Left lobe of liver (tissue), 2 donors: ENCODE measurements at places on chromosomes 3 and 15.

DNA sequence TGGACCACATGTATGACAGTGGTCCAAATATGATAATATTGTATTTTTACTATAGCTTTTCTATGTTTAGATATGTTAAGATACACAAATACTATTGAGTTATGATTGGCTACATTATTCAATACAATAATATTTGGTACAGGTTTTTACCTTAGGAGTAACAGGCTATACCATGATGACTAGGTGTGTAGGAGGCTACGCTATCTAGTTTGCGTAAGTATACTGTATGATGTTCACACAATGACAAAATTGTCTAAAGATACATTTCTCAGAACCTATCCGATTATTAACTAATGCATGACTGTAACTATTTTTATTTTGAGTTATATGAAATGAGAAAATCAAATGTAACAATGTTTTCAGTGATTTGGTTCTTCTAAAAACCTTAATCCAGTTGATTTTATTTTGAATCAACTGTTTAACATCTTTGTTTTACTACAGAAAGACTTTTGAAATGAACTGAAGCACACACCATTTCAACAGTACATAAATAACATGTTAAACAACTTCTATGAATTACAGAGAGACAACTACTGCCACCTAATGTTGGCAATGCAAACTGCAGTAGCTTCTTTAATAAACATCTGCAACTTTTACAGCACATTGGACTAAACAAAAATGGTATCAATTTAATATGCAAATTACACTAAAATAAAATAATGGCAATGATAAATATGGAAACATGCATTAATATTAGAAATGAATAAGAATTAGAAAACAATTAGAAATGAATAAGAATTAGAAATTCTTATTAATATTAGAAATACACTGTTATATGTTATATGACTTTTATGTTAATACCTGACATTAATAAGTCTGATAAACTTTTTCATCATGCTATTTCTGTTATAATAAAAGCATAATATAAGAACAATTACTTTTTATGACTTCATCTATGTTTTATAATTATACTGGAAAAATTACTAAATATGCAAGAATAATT lies 255.7 kb downstream of the MBNL1 start:
- no peak for DNase-seq

DNA sequence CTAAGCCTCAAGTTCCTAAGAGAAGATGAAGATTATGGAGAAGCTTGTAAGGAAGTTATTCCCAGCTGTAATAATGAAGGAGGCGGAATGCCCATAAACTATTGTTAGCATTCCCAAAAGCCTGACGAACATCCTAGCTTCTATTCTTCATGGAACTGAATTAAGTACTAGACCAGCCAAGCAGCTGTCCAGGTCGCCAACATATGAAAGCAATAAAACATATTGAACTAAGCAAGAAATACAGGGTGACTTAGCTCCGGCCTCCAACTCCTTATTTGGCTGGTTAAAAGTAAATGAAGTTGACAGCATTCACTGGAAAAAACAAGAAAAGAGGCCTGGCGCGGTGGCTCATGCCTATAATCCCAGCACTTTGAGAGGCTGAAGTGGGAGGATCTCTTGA lies 174.0 kb upstream of the TPM1 start:
- no peak for DNase-seq

GRCh38 chr3:186614266-186614596 lies 1.4 kb downstream of the AHSG start:
- no peak for DNase-seq

GRCh38 chr3:62558549-62559112 lies 185.3 kb upstream of the FEZF2 start:
- no peak for DNase-seq

DNA sequence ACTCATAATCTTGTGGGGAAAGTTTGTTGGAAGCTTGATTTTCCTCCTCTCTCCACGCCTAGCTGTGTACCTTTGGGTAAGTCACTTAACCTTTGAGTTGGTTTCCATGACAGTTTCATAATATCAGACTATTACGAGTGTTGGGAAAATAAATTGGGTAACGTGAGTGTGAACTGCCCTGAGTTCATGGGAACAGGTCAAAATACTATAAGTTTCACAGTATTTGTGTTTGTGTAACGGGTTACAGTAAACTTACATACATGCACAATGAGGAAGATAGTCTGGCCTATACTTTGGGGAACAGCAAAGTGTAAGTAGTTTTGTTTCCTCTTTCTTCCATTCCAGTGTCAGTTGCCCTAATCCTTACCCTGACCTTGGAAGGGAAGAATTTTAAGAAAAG lies 509.9 kb downstream of the MECOM start:
- no peak for DNase-seq

DNA sequence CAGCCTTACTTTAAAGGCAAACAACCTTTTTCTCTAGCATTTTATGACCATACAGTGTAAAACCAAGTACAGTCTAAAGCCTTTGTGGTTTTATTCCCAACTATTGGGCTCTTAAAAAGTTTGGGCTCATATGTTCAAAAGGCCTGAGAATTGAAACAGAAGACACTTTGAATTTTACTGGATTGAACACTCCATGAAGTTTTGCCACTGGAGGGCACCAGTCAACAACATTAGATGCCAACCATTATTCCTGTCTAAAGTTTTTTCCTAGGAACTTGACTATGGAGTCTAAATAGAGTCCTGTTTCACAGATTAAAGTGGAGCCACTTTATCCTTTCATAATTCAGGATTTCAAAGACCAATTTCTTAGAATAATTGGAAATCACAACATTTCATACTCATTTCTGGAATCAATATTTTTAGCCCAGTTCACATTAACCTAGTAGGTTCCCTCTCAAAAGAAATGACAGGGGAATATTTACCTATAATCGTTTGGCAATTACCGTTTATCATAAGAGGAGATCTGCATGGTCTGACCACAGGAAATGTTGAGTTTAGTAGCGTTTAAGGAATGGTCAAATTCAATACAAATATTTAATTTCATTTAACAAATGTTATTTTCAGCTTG lies 244.1 kb upstream of the PDZRN3 start:
- no peak for DNase-seq

DNA sequence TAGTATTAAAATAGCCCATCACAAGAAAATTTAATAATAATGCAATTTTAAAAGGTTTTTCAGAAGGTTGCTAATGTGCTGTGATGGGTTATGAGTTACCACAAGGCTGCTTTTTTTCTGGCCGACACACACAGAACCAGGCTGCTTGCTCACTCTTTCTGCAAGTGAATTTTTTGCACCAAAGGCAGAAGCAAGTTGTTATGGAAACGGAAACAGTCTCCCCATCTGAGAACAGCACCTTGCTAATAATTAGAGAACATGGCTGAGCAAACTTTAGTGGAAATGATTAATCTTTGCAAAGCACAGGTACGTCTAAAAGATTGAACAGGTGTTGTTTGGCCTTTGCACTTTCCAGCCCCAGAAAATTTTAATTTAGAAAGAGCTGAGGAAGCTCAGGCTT lies 51.0 kb downstream of the CACNA2D3 start:
- DNase-seq: no peak

GRCh38 chr15:63050731-63051155 lies 8.2 kb downstream of the TPM1 start:
- no peak for DNase-seq

- no peak for DNase-seq
These were observed 71.6 kb downstream of the CRYGS start for GRCh38 chr3:186472456-186473008.

- DNase-seq: no peak
These were observed 3.0 kb upstream of the SHC4 start for GRCh38 chr15:48966595-48967301.

GRCh38 chr3:184531626-184532280 lies 29.8 kb upstream of the EPHB3 start:
- DNase-seq: no peak

- DNase-seq: no peak
These were observed 85.8 kb downstream of the KCNAB1 start for GRCh38 chr3:156206157-156206556.

GRCh38 chr3:97820780-97821179 lies 1.0 kb upstream of the CRYBG3 start:
- no peak for DNase-seq

DNA sequence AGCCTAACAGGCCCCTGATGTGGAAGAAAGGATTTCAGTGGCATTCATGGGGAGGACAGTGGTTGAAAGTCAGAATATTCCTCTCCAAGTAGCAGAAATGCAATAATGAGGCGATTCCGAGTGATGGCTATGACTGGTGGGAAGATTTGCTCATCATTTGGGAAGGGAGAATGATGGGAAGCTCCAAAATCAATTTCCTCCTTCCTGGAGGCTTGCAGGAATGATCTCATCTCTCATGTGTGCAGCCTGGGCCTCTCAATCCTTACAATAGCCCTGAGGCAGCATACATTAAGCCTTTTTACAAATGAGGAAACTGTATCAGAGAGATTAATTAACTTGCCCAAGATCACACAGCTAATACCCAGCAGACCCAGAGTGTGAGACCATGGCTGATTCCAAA lies 58.7 kb downstream of the BOC start:
- DNase-seq: no peak

DNA sequence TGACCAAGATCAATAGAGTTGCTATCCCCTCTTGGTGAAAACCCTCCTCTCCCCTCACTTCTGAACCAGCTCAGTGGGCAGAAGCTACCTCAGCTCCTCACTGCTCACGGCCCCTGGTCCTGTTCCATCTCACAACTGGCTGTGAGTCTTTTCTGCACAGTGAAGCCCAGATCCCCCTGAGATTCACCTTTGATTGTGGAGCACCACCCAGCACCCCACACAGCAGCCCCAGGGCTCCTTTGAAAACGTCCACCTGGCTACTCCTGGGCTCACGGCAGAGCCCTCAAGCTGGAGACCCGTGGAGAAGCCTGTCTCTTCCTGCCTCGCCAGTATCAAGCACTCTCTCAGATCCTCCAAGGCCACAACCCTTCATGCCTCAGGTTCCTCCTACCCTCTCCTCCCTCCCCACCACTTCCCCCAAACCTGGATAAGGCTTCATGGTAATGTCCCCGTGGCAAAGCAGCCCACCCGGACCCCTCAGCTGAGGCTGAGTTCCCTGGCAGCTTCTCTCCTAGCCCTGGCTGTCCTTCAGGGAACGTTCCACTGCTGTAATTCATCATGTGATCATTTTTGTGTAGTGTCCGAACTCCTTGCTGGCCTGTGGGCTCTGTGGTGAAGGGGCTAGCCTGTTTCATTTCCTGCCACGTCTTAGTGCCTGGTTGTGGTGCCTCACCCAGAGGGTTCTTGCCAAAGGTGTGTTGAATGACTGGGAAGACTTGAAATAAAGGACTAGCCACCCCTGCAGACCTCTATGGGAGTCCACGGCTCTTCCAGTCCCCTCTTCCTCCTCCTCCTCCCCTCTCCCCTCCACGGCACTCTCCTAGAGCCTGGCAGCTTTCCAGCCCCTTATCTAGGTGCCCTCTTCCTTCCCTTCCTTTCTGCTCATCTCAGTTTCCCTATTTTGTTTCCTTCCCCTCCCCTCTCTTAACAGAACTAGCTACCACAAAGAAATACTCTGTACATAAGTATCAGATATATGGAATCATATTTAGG lies 44.5 kb downstream of the KY start:
- DNase-seq: no peak

DNA sequence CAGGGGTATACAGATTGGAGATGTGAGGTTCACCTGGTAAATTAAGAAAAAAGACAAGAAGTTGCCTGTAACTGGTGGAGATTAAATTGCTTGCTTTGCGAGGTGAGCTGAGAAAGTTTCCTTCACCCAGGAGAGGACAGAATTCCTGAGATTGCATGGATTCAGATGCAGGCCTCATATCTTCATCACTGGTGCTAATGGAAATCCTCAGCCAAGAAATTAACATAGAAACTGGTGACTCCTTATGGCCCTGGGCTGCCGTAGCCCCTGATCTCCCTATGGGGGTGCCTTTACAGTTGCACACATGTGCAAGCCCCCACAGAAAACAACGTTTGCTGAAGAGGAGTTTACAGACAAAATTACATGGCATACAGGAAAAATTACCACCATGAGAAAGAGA lies 68.0 kb downstream of the EEFSEC start:
- DNase-seq: no peak

DNA sequence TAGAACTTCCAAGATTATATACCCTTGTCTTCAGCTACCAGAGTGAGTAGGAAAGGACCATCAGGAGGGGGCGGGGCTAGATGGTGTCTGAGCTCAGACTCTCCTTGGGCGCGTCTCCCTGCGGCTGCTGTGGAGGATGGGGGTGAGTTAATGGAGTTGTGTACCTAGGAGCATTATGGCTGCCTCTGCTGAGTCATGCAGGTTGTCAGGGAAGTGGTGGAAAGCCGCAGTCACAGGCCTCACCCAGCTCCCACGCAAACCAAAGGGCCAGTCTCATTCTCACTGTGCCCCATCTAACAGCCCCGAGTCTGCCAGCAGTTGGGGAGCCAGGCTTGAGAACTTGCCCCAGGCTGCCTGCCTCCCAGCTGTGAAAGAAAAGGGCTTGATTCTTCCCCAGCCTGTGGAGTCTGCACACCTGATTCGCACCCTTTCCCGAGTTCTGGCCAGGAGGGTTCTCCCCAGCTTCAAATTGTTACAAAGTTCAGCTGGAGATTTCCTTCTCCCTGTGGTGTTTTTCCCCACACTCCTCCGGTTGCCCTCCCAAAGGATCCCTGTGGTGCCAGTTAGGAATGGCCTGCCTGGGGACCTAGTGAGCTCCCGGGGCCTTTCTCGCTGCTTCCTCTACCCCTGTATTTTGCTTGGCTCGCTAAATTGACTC lies 143.3 kb downstream of the HCN4 start:
- DNase-seq: no peak

- no peak for DNase-seq
These were observed 399.6 kb downstream of the NAALADL2 start for GRCh38 chr3:175258763-175259162.

- no peak for DNase-seq
These were observed 1248.4 kb downstream of the NSUN3 start for GRCh38 chr3:95311272-95311671.

DNA sequence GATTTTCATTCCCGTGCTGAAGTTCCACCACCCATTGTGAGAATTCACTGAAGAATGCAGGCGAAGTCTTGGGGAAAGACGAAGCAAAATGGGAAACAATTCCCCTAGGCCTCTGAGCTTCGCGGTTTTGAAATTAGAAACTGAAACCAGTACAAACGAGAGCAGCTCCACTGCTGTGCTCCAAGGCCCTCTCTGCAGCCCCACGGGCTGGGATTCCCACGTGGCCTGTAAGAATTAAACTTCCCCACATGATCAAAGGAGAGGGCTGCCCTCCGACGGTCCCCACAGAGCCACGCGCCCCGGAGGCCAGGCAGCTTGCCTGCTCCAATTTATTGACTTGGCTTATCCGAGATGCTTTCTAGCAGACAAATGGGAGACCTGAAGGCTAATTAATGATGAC lies 144.0 kb downstream of the GREM1 start:
- DNase-seq: no peak

DNA sequence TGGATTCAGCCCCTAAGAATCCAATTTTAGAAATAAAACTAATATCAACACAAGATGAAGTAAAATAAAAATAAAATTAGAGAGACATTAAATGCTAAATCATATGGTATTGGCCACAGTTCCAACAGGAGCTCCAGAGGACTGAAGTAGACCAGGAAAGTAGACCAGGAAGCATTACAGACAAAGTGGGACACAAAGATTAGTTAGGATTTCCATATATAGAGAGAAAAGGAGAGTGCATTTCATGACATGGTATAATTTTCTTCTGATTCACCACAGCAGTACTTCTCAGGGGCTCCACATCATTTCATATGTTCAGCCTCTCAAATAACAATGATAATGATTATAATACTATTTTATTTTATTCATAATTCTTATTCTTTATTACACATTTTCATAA lies 18.3 kb downstream of the FGF7 start:
- DNase-seq: no peak

- no peak for DNase-seq
These were observed 27.0 kb downstream of the SLC30A4 start for GRCh38 chr15:45495588-45495987.

GRCh38 chr3:70067860-70068521 lies 68.5 kb downstream of the SAMMSON start:
- DNase-seq: no peak
